ENCODE measurements at places on chromosomes 5 and 9. TPM values are rescaled to one million over a fixed set of nuclear protein-coding genes. Genes with fewer than 3 reads are reported as not detected.

Gene FOXD4L5
- total RNA-seq: not detected

Gene COL5A1
- 1,218 TPM for total RNA-seq

Gene JAKMIP2
- total RNA-seq: not detected

Gene SPATA31A3
- not detected for total RNA-seq

Gene SLC6A3
- not detected for total RNA-seq

Gene AIF1L
- 48.7 TPM for total RNA-seq

Gene SLC34A3
- 0.11 TPM for total RNA-seq

Gene AQP3
- total RNA-seq: 3.4 TPM

Gene C9orf72
- total RNA-seq: 9.4 TPM

Gene DNAI1
- total RNA-seq: not detected

Gene BTNL8
- total RNA-seq: not detected

Gene GRM6
- total RNA-seq: not detected

Gene ENTPD2
- total RNA-seq: not detected

Gene PRXL2C
- total RNA-seq: 12.5 TPM

Gene ORM2
- not detected for total RNA-seq

Gene PRRX2
- not detected for total RNA-seq

Gene C9orf50
- 0.39 TPM for total RNA-seq

Gene PDCD1LG2
- 13.1 TPM for total RNA-seq

Gene KCNMB1
- 0.79 TPM for total RNA-seq

Gene SLC45A2
- total RNA-seq: 0.79 TPM

Gene MIER3
- total RNA-seq: 20.7 TPM

Gene MAP1B
- total RNA-seq: 186 TPM

Gene C1QTNF3
- total RNA-seq: 4.3 TPM

Gene SAXO1
- 0.11 TPM for total RNA-seq

Gene DNAJB5
- total RNA-seq: 4.3 TPM
